ENCODE measurements at places on chromosomes 3 and 15.

- no peak for DNase-seq
Measured at GRCh38 chr15:43748376-43748775, 2.1 kb downstream of the PDIA3 start.

DNA sequence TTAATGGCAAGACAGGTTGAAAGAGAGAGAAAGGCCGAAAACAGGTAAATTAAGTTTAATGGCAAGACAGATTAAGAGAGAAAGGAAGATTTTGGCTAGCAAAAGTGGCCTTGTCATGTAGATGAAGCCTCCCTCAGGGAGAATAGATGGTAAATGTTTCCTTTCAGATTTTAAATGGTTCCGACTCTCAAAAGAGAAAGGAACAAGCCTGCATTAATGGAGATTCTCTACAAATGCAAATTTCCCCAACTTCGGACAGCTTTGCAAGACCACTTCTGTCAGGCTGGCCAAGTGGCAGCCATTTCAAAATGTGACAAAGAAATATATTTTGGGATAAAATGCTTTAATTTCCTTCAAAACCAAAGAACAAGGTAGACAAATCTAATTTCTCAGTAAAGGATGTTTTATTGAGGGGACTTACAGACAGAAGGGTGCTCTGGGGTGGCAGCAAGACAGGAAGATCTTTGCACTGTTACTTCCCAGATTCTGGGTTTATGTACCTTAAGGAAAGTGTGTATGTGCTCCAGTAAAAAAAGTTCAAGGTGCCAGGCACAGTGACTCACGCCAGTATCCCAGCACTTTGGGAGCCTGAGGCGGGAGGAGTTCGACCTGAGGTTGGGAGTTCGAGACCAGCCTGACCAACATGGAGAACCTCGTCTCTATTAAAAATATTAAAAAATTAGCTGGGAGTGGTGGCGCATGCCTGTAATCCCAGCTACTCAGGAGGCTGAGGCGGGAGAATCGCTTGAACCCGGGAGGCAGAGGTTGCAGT is 626.3 kb upstream of the NAALADL2 start:
- DNase-seq: no peak

DNA sequence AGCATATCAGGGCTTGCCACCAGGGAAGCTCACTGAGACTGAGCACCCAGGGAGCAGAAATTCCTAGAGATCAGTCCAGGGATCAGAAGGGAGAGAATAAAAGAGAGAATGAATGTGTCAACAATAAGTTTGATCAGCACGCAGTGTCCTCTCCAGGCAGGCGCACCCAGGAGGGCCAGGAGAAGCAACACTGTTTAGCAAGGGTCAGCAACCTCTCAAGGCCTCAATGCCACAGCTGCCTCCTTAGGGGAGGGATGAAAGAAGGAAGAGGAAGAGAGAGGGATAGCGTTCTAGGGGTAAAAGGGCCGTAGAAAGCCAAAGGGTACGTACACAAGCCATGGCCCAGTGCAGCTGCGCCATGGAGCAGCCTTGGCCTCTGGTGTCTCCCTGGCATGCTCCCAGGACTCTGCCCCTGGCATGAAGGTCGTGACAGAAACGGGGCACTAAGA is 399.8 kb downstream of the SHQ1 start:
- no peak for DNase-seq

GRCh38 chr3:108566599-108566998 is 22.6 kb downstream of the CIP2A start:
- no peak for DNase-seq

DNA sequence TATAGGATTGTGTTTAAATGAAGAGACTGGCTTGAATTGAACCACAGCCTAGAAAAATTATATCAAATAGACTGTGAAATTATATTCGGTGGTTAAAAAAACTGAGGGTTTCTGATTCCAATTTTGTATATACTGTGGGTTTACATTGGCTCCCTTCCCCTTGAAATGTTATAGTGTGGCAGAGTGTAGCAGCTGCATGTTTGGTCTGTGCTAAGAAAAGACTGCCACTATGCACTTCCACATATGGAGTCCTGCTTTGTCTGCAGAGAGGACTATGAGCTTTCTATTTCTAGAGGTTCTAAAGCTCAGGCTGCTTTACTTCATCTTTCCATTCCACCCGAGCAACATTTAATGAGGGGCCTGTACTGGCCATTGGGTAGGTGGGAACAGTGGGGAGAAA is 112.3 kb downstream of the P3H2 start:
- no peak for DNase-seq

DNA sequence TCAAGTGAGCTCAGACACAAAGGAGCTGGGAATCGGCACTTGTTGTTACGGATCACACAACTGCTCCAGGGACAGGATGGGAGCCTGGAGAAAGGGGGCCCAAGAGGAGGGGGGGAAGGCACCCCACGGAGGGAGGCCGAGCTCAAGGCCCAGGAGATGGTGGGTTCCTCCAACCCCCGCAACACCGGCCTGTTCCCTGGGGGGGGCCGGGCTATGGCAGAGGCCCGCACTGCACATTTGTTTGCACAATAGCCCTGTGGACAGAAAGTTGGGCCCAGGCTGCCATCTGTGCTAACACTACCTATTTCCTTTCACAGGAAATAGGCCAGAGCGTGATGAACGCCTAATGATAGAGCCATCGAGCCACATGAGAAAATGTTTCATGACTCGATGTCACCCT is 147.1 kb downstream of the NSMCE3 start:
- no peak for DNase-seq

- no peak for DNase-seq
Measured at GRCh38 chr3:181629029-181629428, 82.7 kb upstream of the SOX2 start.

DNA sequence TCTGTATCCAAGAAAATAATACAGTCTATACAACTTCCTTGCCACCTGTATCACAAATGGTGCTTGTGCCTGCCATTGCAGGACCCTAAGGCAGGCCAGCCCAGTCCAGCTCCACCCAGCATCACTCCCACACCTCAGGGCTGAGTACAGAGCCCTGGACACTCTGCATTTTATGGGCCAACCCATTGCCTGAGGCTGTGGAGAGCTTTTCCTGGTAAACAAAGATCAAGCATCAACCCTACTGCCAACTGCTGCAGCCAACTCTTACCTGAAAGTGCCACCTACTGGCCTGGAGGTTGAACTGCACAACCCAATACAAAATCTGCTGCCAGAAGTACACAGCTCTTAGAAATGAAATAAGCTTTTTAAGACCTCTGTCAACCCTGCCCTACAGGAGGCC is 1082.2 kb downstream of the NAALADL2 start:
- DNase-seq: peak; percentile 16

- DNase-seq: no peak
Measured at GRCh38 chr3:42823351-42823750, 14.1 kb downstream of the ACKR2 start.

GRCh38 chr3:56342475-56342874 is 125.8 kb downstream of the ERC2 start:
- no peak for DNase-seq

GRCh38 chr3:114132500-114132899 is 46.4 kb downstream of the DRD3 start:
- DNase-seq: no peak

DNA sequence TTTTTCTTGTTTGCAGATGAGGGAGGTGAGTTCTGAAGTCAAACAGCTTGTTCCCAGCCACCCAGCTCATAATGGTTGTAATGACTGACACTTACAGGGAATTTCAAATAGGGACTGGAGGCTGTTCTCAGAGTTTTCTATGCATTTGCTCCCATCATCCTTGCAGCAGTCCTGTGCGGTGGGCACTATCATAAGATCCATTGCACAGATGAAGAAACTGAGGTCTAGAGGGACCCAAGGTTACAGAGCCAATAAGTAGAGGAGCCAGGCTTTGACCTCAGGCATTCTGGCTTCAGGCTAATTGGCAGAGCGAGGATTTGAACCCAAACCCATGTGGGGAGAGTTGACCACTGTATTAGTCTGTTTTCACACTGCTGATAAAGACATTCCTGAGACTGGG is 32.4 kb downstream of the FAH start:
- no peak for DNase-seq

DNA sequence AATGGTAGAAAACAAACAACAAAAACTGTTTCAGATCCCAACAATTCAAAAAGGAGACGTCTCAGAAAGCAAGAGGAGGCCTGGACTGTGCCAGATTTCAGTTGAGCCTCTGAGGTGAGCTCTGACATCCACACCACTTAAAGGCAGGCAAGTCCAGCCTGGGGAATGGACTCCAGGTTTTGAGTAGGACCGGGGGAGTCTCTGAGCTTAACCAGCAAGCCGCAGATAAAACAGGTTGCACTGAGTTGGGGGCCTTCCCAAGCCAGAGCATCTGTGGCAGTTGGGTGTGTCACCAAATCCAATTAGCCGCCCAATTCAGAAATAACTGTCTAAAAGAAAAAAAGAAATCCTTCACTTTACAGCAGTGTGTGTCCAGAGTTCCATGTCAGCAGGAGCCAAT is 54.7 kb downstream of the OXNAD1 start:
- DNase-seq: no peak

DNA sequence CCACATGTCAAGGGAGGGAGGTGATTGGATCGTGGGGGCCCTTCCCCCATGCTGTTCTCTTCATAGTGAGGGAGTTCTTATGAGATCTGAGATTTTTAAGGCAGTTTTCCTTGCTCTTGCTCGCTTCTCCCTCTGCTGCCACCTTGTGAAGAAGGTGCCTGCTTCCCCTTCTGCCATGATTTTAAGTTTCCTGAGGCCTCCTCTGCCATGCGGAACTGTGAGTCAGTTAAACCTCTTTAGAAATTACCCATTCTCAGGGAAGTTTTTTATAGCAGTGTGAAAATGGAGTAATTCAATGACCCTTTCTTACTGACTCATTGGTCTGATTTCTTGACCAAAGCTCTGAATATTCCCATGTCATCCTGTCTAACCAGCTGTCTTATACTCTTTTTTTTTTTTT is 484.4 kb upstream of the TPRG1 start:
- no peak for DNase-seq

DNA sequence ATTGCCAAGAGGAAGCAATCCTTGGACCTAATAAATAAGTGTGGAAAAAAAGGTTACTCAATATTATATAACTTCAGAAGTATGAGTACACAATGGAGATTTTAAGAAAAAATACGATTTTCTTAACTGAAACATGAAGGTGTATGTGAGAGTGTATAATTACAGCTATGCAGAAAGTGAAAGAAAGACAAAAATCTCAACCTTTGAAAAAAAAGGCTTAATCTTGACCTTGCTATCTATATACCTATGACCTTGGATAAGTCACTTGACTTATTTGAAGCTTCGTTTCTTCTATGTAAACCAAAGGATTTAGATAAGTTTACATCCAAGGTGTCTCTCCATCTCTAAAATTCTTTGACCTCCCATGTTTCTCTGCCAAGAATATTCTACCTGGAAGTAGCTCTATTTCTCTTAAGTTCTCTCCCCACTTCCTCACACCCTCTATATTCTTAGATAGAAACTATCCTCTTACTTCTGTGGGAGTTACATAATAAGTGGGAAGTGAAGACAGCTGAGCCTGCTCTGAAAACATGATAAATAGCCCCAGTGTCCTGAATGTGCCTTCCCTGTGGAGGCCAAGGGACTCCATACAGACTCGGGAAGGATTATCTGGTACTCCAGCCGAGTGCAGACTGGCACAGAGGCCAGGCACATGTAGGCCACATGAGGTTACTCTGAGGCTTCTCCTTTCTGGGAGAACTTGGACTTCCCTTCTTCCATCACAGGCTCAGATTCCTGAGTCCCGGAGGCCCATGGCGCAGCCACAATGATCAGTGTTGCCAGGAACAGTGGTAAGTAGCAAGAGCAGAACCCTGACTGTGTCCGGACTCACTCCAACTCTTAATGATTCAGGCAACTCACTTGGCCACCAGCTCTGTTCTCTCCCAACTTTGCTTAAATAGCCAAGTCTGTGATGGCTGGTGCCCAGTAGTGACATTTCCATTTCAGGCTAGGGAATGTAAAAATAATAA is 166.8 kb upstream of the COL8A1 start:
- no peak for DNase-seq

- no peak for DNase-seq
Measured at GRCh38 chr15:101453123-101454120, 36.1 kb downstream of the PCSK6 start.

DNA sequence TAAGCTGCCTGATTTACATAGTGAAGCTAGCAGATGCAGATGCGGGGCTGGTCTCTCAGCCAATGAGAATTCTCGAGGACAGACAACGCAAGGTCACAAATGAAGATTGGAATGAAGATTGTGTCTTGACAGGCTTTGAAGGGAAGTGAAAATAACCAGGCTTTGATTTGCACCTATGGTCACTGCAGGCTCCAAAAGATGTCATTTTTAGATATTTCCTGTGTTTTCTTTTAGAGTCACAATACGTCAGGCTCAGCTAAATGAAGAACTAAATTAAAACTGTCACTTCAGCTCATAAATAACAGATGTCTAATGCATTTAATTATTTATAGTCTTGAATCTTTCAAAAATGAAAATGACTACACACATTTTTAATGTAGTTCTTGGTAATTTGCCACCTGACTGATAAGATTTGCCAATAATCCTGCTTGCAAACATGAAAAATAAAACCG is 99.5 kb downstream of the SQOR start:
- no peak for DNase-seq

- no peak for DNase-seq
Measured at GRCh38 chr15:47908950-47909670, 191.8 kb downstream of the SEMA6D start.

DNA sequence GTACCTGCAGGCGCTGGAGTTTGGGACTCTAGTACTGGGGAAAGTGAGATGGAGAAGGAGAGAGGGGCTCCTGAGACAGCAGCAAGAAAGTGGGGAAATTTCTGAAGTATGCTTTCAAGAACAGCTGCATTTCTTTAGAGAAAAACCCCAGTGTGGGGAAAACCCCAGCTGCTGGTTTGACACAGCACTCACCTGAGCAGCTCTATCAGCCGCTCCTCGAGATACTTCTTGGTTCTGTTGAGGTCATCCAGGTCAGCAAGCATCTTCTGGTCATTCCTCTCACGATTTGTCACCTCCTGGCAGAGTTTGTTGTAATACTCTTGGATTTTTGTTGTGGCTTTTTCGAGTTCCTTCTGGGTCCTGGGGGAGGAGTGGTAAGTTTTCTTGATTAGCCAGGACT is 18.8 kb downstream of the CXCR6 start:
- DNase-seq: peak; percentile 72

DNA sequence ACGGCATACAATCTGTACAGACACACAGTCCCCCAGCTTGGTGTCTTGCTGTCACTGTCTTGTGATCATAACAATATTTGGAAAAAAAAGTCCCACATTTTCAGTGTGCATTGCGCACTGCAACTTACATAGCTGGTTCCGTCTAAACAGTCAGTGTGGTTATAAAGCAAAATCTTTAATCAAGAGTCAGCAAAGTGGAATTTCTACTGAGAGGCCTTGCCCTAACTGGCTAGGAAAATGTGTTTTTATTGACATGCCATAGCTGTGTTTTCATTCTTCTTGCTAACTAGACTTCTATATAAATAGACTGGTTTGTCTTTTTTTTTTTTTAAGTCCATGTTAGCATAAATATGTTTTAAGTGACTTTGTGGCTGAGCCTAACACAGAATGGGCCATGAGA is 174.8 kb downstream of the POLR2M start:
- no peak for DNase-seq
